ENCODE measurements at places on chromosomes 6 and 20. TPM values are rescaled to one million over a fixed set of nuclear protein-coding genes. Genes with fewer than 3 reads are reported as not detected.

GRCh38 chr6:4664117-4664626 is 112.0 kb upstream of the CDYL start:
- no peak for DNase-seq

- DNase-seq: no peak
Measured at GRCh38 chr6:14831937-14832336, 413.9 kb upstream of the JARID2 start.

GRCh38 chr20:47361057-47361915 is 4.8 kb upstream of the ZMYND8 start:
- DNase-seq: peak; percentile 66

DNA sequence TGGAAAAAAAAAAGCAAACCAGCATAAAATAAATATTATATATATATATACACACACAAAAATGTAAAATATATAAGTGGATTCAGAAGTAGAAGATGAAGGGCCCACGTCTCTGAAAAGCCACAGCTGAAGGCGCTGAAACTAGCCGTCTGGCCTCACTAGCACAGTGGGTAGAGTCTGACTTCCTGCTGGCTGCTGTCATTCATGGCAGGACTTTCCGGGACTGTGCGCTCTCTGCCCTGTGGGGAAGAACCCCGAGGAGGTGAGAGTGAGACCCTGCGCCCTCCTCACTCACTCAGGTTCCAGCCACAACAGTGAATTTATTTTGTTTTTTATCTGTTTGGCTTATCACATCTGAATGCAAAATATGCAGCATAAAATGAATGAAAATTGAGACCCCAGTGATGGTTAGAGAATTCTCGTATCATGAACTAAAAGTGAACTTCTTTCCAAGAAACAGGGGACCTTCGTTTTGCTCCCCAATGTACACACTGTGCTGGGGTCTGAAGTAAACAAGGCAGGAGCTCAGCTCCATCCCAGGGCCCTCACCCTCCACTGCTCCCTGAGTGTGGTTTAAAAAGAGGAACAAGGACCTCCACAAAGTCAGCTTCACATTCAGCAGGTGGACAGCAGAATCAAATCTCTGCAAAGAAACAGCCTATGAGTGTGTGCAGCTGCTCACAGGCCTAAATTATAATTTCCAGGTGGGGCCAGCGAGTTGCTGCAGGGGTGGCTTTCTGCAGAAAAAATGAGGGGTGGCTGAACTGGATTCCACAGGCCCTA is 1.3 kb upstream of the RAMACL start:
- DNase-seq: no peak

ALDH5A1 gene
- polyA plus RNA-seq: 1.3 TPM

NKX2-2 gene
- polyA plus RNA-seq: not detected

DNA sequence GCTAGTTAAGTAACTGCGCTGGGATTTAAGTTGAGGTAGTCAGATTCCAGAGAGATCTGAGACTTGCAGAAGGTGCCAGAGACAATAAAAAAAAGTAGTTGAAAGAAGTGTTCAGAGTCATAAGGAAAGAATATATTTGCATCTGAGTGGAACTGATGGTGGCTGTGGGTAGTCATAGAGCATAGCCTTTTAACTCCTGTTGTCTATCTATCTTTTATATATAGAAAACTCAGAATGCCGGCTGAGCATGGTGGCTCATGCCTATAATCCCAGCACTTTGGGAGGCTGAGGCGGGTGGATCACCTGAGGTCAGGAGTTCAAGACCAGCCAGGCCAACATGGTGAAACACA is 62.0 kb downstream of the CARMIL1 start:
- no peak for DNase-seq

DNA sequence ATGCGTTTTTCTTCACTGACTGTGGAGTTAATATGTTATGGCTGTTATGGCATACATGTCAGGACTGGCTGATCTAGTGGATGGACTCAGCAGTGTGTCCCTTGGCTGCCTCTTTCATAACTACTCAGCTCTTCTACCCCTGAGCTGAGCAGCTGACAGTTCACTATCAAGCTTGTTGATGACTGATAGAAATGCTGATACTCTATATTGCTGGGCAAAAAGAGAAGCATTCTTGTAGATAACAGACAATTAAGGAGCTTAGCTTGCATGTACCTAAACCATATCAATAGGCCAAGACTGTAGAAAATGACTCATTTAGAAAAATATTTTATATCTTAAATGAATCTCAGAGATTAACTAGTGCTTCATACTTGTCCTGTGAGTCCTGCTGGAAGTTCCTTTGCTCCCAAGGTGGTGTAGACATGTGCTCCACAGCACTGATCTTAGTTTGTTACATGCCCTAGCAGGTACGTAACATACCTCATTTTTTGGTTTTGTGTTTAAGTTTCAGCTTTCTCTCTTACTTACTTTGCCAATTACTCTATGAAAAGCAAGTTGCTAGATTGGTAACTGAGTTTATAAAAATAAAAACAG is 236.9 kb downstream of the GMDS start:
- no peak for DNase-seq

ANKRD66 gene
- polyA plus RNA-seq: not detected

DNA sequence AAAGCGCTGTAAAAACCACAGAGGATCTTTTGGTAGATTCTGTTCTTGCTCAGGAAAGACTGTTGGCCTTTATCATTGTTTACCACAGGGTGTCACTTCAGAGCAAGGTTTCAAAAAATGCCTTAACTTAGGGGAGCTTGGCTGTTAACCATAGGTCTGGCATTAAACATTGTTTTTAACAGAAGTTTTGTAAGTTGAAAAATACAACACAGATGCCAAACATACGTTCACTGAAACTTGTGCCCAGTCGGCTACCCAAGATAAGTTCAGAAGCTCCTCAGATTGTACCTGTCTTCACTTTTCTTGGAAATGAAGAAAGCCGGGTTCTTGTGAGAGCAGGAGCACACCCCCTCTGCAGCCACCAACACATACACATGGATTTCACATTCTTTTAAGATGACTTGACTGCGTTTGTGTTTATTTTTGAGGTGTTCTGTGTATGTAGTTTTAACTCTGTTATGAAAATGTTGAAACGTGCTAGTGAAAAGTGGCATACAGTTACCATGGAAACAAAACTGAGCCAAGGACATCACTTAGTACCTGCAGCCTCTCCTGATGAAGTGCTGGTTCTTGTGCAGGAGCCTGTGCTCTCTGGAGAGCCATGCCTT is 64.9 kb downstream of the SYCP2L start:
- no peak for DNase-seq

DNA sequence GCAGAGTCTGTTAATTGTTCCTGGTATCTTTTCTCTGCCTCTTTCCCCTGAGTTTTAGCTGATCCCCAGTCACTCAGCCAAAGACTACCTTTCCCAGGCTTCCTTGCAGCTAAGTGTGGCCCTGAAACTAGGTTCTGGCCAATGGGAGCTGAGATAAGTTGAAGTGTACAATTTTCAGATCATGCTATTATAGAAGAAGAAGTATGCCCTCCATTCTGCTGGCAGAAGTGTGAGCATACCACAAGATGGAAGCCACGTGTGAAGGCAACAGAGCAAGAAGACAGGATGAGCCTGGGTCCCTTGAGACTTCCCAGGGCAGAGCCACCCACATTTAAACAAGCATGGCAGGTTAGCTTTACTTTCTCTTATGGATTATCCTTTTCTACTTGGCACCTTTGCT is 273.2 kb downstream of the HIVEP2 start:
- no peak for DNase-seq
